ENCODE measurements at places on chromosomes 5 and 9.

DNA sequence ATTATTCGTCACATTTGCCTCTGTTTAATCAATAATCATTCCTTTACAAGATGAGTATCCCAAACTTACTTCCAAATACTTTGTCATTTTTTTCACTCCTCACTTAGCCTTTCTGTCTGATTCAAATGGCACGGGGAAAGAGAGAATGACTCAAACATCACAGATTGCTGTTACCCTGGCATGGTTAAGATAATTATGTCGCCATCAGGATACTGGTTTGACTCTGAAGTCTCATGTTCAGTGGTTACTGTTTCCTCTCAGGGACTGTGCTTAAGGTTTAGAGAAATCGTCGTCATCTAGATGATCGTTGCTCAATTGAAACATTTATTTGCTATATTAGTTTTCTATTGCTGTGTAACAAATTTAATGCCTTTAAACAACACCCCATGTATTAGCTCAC, 45.2 kb upstream of the RAD23B start:
- no peak for DNase-seq

- no peak for DNase-seq
Measured at GRCh38 chr5:150918613-150919012, 13.8 kb upstream of the ZNF300 start.

DNA sequence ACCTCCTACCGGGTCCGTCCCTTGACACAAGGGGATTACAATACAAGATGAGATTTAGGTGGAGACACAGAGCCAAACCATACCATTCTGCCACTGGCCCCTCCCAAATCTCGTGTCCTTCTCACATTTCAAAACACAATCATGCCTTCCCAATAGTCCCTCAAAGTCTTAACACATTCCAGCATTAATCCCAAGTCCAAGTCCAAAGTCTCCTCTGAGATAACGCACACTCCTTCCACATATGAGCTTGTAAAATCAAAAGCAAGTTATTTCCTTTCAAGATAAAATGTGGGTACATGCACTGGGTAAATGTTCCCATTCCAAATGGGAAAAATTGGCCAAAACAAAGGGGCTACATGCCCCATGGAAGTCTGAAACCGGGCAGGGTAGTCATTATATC, 463.9 kb upstream of the CDH9 start:
- no peak for DNase-seq

GRCh38 chr5:56561-57290, 35.2 kb upstream of the PLEKHG4B start:
- peak; percentile 26 for DNase-seq

- DNase-seq: no peak
Measured at GRCh38 chr5:11853140-11853539, 51.1 kb downstream of the CTNND2 start.

DNA sequence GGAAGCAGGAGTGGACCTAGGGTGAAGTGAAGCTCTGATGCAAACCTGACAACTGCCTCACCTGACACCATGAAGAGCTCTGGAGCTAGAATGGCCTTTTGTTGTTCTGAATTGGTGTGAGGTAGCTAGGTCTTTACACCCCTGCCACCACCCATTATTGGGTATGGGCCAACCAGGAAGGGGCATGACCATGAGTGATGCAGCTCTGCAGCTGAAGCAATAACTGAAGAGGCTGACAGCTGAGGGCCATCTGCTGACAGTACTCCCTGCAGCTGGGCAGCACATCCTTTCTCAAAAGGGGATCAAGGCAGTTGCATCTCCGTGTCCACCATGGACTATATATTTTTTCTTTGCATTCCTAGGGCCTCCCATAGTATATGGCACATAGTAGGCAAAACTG, 87.0 kb upstream of the TLE1 start:
- peak; percentile 83 for DNase-seq

DNA sequence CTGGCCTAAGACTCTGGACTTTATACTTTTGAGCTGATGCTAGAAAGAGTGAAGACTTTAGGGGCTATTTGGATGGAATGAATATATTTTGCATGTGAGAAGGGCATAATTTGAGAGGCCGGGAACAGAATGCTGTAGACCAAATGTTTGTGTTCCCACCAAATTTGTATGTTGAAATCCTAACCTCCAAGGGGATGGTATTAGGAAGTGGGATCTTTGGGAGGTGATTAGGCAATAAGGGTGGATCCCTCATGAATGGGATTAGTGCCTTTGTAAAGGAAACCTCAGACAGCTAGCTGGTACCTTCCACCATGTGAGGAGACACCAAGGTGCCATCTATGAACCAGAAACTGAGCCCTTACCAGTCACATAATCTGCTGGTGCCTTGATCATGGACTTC, 165.1 kb upstream of the S1PR3 start:
- DNase-seq: no peak

DNA sequence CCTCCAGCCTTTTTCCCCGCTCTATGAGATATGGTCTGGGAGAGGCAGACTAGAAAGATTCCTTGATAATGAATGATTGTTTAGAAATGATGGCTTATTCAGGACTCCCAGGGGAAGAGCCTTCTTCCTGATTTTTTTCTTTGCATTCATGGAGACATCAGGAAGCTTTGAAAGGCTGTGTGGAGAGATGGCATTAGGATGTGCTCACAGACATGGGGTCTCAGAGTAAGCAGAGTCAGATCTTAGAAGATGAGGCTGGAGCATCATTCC, 37.1 kb downstream of the PPARGC1B start:
- no peak for DNase-seq

Measured in SJCRH30 (cell line).